ENCODE measurements at places on chromosomes 2 and 18.
A peak's percentile ranks its signal among the peaks of the same experiment; 100 is the strongest.

DNA sequence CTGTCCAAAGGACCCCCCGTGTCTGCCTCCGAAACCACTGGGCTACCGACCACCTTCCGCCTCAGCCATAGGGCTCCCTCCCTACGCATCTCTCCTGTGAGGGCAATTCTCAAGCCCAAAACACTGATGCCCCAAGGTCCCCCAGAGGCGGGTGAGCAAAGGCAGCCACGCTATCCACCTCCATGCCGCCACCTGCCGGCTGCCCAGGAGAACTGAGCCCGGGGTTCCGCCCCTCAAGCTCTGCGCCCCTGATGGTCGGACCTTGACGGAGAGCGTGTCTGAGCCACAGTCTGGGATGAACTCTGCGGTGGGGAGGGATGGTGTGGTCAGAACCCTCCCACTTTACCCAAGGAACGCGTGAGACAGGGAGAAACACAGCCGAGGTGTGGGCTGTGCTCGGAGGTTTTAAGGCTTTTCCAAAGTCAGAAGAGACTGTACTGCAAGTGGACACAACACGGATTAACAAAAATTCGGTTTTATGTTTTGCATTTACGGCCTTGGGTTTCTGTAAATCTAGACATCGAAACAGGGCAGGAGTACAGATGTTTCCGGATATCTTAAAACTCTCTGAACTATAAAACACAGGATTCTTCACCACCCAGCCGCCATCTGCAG, 114.1 kb downstream of the ZNF516 start:
- DNase-seq, result no peak

GRCh38 chr2:82109418-82109817, 1804.9 kb upstream of the LRRTM1 start:
- DNase-seq, result no peak

DNA sequence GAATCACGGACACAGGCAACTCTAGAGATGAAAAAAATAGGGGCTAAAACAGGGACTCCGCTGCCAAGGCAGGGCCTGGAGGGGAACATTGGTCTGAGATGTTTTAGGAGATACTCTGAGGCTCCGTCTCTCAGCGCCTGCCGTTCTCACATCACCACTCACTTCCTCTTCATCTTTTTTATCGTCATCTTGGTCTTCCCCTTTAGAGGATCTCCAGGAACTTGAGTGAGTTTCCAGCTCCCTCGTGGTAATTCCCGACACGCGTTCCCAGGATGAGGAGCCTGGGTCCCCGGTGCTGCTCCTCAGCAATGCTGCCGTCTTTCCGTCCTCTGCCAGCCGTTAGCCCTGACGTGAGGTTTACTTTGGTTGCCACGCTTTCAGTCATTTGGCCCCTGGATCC, 16.1 kb downstream of the MLPH start:
- DNase-seq, result no peak

DNA sequence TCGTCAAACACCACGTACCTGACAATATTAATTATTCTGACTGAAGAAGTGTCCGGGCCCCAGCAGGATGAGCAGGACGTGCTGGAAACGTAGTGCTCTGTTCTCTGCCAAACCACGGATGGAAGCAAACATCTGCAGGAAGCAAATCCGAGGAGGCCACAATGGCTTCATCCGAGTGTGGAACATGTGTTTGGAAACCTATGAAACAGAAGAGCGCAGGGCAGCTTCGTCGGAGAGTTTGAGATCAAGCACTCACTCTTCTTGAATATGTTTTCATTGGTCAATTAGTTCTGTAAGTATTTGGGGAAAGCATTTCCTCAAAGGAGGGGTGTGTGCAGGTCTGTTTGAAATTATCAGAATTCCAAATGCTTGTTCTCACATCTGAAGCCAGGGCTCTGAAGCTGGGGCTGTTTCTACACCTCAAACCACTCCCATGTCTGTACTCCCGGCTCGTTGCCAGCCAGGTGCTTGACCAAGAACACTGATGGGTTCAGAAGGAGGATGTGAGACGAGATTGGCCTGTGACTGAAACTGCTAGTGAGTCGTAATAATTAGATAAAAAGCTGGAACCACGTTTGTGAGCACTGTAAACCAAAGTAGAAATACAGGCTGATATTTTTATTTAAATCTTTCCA, 356.6 kb upstream of the SALL3 start:
- no peak for DNase-seq

- no peak for DNase-seq
Observed at GRCh38 chr2:136024185-136024584, 38.8 kb upstream of the DARS1 start.

DNA sequence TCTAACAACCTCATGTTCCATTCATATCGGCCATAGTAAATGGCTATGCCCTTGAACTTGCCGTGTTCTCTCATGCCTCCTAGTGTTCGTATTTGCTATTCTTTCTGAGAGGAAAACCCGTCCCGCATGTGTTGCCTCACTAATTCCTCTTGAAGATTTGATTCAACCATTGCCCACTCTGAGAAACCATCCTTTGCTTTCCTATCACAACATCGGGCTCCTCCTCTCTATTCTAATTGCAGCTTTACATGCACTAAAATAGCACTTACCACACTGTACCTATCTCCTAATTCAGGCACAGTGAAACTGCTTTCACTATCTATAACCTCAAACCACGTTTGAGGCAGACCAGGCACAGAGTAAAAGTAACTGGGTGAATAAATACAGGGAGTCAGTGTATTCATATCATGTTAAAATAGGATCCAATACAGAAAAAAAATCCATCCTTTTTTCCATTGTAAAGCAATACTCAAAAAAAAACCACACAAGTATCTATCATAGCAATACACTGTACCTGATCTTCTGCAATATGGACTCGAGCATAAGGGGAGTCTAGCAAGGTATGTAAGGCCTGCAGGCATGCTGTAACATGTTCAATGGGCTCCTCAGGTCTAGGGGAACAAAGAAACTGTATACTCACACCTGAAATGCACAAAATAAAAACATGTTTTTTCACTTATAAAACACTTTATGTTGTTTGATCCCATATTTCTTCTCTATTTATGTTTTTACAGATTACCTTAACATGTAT, 39.0 kb upstream of the STRN start:
- DNase-seq, result peak; percentile 75

GRCh38 chr2:127165539-127165935, 54.6 kb downstream of the CYP27C1 start:
- DNase-seq, result no peak

GRCh38 chr2:234979204-234980167, 27.7 kb downstream of the SH3BP4 start:
- DNase-seq, result no peak

DNA sequence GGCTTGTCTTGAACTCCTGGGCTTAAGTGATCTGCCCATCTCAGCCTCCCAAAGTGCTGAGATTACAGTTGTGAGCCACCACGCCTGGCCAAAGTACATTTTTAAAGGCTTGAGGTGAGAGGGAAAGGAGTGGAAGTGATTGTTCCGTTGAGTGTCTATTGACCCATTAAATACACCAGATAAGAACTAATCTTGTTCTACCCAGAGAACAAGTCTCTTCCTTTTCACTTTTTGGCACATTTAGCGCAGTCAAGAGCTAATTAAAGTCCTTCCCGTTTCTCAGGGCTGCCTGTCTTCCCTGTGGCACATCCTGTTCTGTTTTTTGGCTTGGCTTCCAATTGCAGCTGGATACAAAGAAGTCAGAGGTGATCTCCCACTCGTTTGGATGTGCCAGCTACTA, 172.3 kb downstream of the ALPK2 start:
- DNase-seq, result no peak

DNA sequence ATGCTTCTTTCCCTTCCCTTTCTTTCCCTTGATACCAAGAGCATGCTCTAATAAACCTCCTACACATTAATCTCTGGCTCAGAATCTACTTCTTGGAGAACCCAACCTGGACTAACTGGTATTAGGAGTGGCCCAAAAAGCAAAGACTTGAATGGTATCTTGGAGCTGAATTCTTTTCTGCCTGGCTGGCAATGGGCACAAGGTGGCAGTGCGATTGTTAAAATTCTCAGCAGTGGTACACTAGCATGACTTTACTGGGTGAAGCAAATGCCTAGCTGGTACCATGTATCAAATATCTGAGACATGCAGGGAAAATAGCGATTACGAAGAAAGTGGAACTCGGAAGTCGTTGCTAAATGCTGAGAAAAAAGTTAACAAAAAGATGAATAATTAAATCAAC, 376.1 kb downstream of the XIRP2 start:
- no peak for DNase-seq

GRCh38 chr2:184031402-184032147, 566.8 kb upstream of the ZNF804A start:
- no peak for DNase-seq

GRCh38 chr2:55804535-55804934, 110.9 kb upstream of the PNPT1 start:
- DNase-seq, result no peak

Measured in hematopoietic multipotent progenitor cell treated with erythropoietin and hydrocortisone succinate and interleukin-3 and kit ligand, for 8 days (in vitro differentiated cells).